ENCODE measurements at places on chromosomes 1 and 21.

DNA sequence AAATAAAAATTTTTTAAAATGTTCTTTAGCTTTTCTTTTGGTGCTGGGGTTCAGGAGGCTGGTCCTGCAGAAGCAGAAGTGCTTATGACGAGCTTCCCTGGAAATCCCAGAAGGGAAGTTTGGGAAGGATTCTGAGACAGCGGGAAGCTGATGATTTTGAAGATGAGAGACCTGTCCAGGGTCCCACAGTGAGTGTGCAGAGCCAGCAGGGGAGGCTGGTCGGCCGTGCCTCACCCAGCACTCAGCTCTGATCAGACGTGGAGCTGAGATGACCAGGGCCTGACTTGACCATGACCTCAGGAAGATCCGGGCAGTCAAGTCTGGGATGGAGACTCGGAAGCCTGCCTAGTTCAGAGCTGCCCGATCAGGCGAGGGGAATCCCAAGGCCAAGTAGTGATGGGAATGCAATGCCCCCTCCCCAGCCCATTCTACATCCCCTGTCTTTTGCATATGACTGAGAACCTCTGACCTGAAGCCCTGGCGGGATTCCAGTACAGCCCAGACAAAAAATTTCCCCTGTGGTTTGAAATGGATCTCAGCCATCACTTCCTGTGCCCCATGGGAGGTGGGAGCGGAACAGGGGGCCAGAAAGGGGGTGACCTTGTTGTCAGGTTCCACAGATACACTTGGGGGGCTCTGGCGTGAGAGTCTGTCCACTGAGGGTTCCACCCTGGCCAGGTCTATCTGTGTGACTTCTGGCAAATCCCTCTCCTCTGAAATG, 96.8 kb upstream of the RUNX3 start:
- DNase-seq = no peak

- DNase-seq = peak; percentile 51
These were observed 128.2 kb downstream of the CACHD1 start for GRCh38 chr1:64598100-64598571.

- no peak for DNase-seq
These were observed 55.6 kb upstream of the ACTRT2 start for GRCh38 chr1:2965676-2966075.

DNA sequence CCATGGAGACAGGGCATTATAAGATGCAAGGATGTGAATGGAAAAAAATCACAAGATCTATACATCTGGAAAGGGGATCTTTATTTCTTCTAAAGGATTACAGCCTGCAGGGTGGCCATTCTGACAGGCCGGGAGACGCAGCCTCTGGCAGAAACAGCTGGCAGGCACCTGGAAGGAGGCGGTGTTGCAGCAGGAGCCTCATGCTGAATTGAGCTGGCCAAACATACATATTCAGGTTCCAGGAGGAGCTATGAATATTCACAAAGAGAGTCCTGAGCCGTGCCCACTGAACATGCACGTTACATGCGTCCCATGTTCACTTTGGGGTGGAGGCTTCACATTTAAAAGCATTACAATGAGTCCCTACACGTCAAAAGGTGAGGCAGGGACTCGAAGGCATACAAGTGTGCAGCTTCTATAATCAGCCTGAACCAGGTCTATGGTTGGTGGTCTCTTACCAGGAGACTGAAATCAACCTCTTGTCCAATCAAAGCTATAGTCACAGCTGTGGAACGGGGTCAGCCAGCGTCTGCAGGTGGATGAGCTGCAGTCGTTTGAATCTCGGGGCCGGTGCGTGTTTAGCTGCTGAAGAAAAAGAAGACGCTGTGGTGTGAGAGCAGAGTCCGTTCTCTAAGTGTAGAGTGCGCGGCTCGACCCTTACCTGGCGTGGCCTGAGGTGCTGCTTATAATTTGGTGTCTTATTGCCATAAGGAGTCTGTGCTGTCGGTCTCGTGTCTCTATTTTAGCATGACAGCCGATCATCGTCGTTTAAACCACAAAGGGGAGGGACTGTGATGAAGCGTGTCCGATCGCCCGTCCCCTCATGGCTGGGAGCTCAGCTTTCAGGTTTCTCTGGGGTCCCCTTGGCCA, 183.0 kb downstream of the ETS2 start:
- no peak for DNase-seq

DNA sequence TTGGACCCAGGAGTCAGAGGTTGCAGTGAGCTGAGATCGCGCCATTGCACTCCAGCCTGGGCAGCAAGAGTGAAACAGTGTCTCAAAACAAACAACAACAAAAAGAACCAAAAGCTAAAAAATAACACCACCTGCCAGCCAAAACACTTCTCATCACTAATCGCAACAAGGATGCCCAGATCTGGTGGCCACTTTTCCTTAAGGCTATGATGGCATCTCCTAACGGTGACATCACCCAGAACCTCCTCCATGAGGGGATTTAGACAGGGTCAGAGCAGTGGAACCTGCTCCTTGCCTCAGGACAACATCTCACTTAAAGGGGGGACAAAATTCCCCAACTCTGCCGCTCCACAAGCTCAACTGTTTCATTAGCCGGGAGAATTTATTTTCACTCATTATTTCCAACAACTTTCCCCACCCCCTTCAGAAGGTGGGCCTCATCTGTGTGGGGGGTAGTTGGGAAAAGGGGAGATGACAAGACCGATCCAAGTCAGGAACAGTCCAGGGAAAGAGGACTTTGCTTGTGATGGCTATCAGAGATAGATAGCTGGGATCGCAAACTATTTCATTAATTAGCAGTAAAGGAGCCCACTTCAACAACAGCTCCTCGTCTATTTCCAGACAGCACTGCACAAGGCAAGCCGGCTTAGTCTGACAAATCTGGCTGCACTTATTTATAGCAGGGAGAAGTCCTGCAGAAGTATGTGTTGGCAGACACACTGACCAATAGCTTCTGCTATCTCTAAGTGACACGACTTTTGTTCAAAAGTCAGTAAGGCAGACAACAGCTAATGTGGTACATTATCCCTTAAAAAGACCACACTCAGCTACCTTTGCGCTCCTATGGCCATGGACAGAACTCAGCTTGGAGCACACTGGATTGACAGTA, 2.6 kb downstream of the PABPC4 start:
- peak; percentile 32 for DNase-seq

DNA sequence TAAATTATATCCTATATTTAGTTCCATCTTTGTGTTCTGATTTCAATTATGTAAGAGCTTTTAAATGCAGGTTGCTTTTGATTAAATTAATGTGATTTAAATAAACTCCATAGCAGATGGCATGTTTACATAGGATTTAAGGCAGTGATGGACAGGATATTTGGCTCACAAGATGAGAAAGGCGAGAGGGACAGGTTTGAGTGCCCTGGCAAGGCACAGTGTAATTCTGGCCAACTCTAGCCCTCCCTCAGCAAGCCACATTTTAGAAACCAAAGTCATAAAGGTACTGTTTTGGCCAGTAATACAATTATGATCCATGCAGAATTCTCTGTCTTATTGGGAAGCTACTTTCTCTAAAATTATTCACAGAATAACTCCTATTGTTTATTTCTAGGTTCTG, 50.6 kb upstream of the C1orf146 start:
- DNase-seq = no peak

GRCh38 chr1:54619749-54620148, 3.6 kb downstream of the FAM151A start:
- no peak for DNase-seq

GRCh38 chr1:116832308-116832931, 77.3 kb upstream of the PTGFRN start:
- no peak for DNase-seq

DNA sequence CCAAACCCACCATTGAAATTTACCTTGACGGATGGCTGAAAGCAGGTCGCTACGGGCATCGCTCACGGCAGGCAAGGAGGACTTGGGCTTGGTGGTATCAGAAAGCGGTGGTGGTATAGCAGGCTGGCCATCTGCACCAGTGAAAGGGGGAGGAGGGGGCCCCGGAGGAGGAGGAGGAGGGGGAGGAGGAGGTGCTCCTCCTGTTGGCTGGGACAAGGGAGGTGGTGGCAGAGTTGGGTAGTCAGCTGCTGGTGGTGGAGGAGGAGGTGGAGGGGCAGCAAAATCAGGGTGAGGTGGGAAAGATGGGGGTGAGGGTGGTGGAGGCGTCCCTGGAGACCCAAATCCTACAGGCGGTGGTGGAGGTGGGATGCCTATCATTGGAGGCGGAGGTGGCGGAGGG, 17.2 kb downstream of the GPR3 start:
- DNase-seq = no peak

DNA sequence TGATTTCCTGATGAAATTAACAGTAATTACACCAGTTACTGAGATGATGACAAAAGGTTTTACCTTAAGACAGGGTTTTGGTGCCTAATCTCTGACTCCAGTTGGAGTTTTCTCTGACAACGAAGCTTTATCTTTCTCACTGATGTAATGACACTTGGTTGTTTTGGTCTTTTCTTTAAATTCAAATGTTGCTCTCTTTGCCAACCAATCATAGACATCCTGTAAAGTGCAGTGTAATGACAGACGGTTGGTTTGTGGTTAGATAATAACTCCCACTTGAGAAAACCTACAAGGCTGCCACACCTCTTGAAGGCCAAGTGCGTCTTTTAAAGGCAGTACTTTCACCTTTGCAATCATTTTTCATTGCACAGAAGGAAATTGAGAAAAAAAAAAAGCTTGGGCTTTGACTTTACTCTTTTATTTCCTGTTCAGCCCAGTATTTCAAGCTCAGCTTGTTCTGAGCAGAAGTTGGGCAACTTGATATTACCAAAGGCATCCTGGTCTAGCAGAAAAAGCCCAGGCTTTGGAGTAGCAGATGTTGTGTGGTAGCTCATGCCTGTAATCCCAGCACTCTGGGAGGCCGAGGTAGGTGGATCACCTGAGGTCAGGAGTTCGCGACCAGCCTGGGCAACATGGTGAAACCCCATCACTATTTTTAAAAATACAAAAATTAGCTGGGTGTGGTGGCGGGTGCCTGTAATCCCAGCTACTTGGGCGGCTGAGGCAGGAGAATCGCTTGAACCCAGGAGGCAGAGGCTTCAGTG, 14.9 kb downstream of the PDIK1L start:
- peak; percentile 33 for DNase-seq

DNA sequence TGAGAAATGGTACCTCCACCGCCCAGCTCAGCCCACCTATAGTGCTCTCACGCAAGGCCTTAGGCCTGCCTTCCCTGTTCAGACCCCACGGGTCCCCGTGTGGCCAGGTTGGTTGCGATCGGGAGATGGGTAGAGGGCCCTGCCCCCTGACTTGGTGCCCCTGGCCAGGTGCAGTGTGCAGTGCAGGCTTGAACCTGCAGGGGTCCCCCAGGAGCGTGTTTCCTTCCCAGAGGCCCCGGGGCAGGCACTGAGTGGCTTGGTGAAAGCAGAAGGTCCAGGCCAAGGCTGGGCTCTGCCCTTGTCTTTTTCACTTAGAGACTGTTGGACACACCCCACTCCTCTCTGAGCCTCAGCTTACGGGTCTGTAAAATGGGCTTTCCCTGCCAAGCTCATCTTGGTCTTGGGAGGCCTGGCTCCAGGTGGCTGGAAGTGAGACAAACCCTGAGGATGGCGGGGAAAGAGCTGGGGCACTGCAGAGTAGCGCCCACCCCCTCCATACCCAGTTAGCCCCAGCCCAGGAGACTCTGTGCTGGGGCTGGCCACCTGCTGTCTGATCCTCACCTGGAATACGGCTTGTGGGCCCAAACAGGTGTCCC, 9.3 kb upstream of the HES5 start:
- DNase-seq = no peak

DNA sequence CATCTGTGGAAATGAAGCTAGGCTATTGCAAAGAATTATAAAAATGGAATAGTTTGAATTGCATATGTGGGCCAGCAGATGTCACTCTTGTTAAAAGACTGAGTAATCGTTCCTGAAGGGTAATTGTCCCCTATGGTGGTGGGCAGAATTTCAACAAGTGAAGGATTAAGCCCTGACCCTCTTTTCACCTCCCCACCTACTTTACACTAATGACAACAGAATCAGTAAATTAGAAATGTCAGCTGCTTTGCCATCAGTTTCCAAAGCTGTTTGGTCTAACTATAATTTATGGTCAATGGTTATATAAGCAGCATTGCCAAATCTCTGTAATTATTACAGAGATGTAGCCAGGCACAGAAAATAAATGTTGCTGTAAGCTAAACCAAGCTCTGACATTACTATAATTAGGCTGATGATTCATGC, 898.6 kb downstream of the AMY1C start:
- no peak for DNase-seq

GRCh38 chr1:165883056-165883455, 55.6 kb downstream of the UCK2 start:
- no peak for DNase-seq

DNA sequence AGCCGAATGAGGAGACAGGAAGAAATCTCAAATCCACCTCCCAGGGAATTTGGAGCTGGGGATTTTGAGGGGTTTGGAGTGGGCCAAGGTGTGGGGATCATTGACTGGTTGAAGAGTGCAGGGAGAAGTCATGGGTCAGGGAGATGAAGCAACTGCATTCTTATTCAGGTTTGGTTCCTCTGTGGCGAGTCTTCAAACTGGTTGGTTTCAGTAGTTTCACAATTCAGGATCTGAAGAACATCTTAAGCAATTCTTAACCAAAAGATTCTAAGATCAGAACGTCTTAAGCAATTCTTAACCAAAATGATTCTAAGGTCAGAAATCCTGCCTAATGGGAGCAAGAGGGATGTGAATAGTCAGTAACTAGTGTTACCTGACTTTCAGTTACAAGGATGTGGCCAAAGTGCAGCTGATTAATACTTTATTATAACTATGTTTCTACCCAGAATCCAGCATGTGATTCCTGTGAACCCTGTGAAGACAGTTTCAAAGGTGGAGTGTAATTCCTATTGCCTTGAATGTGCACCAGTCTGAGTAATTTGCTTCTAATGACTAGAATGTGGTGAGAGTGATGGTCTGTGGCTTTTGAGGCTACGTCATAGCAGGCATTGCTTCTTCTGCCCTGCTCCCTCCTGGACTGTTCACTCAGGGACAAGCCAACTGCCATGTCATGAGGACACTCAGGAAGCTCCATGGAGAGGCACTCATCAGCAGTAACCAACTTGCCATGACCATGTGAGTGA, 61.2 kb downstream of the OLFML3 start:
- no peak for DNase-seq

GRCh38 chr1:213985209-213986019, 2.4 kb upstream of the PROX1 start:
- DNase-seq = no peak

DNA sequence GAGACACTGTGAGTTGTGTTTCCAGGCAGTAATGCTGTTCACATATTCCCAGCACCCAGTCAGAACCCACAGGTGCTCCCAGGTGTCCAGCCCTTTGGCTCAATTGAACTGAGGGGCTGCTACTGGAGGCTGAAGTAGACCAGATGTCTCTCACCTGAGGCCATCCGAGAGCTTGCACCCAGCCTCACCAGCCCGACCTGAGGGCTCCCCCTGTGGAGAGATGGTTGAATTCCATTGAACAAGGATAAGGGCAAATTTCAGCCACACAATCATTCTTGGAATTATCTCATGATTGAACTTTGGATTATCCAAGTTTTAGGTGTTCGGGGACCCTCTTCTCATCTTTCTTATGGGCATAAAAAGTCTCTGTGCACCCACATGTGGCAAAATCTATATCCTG, 52.1 kb downstream of the OBSCN start:
- DNase-seq = no peak

DNA sequence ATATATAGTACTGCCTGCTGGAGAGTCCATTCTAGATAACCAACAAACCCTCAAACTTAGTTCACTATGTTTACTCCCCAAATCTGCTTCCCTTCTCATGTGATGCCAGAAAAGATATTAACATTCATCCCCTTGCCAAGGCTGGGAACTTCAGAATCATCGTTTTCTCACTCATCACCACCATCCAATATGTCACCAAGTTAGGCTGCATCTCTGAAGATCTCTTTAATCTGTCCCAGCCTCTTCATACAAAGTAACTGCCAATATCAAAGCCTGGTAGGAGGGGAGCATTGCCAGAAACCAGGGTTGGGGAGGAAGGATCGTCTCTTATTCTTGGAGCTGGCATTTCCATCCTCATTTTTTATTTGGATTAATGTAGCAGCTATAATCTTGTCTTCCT, 71.6 kb downstream of the XCL2 start:
- DNase-seq = no peak
